Thoracic aorta (tissue), 2 donors: ENCODE measurements at places on chromosomes 4 and X.

DNA sequence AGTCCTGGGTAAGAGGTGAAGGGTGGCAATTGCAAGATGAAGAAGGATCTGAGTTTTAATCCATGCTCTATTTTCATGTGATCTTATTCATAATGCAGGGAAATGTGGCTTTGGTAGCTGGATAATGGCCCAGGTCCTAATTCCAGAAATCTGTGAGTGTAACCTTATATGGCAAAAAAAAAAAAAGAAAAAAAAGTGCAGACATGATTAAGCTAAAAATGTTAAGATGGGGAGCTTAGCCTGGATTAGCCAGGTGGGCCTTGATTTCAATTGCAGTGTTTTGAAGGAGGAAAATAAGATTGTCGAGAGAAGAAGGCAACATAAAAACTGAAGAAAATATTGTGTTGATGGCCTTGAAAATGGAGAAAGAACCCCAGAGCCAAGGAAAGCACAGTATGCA lies 867.7 kb upstream of the HS3ST1 start:
- DNase-seq: no peak

GRCh38 chr4:152486429-152487389 lies 49.2 kb downstream of the FBXW7 start:
- DNase-seq: no peak

DNA sequence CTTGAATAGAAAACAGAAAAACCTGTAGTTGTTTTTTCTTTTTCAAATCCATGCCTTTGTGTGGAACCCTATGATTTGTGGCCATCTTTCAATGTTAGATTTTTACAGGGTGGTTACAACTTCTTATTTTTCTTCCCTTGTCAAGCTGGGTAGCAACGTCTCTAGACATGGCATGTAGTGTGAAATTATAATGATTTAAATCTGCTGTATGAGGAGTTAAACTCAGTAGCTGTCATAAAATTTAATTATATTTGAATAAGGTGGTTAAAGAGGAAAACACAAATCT lies 78.1 kb upstream of the CBLL2 start:
- DNase-seq: no peak

DNA sequence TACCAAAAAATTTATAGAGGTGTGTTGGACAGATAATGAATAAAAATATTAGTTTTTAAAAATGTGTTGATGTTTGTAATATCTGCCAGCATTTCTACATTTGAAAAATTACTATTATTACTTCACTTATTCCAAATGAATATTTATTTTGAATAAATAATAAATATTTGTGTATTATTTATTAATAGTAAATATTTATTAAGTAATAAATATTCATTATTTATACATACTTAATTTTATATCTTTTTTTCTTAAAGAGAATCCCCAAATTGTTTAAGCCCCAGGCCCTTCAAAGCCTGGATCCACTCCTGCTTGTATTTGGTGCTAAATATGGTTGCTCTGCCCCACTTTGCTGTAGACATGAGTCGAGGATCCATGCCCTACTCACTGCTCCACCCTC lies 60.5 kb upstream of the HOPX start:
- no peak for DNase-seq

DNA sequence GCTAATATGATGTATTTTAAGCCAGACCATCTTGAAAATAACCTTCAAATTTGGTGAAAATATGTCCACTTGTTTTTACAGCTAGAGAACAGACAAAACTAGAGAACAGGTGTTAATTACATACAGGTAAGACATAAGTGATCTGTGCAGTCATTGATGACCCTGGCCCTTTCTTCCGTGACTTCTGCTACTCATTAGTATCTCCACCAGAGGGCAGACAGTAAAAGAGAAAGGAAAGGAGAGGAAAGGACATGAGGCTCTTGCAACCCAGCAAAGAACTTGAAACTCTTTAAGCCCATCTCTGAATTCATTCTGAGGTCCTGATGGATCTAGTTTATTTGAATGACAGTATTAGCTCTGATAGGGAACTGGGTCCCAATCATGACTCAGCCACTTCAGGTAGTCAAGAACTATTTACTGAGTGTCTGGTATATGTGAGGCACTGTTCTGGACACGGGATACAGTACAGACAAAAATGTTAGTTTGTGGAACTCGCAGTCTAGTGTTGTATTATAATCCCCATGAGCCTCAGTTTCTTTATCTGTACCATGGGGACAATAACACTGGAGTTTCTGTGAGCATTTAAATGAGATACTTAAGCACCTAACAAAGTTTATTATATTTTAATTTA lies 121.0 kb upstream of the TEX13D start:
- no peak for DNase-seq

- DNase-seq: no peak
These were observed 65.0 kb downstream of the LIMCH1 start for GRCh38 chr4:41602886-41603498.
